ENCODE measurements at places on chromosomes 2 and 18.

DNA sequence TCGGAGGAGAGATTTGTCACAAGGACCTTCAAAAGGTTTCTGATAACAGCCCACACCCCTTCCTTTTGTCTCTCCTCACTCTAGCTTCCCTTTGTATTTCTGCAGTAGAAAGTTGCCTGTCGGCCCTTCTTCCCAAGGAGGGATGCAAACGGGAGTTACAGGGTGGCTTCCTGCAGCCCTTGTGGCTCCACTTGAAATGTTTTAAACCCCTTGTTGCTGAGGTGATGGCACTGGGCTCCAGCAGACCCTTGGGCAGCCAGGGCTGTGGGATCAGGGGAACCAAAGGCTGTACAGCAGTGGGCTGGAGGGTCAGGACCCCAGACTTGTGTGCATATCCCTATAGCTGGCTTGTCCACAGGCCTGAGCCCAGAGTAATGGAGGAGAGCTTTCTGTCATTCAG is 62.1 kb downstream of the COA5 start:
- DNase-seq: no peak

DNA sequence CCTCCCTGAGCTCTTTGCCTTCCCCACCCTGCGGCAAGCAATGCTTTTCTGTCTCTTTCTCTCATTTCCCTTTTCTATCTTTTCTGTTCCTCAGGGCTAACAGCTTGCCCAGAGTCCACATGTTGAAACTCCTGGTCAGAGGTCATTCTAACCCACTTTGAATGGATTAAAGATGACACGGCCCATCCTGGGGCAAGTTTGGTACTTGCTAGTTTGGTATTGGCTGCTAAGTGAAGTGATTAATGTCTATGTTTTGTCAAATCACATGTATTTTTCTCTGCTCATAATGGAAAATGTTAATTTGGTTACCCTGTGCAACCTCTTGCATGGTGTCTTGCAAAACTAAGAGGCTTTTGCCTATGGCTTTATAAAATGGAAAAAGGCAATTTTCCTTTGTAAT is 960.2 kb downstream of the CNTNAP5 start:
- no peak for DNase-seq

GRCh38 chr2:70767699-70768589 is at the start of gene ADD2:
ADD2 (minus strand) TSS chr2:70768200; CDS start chr2:70706408, 61,792 bp downstream.
- no peak for DNase-seq

GRCh38 chr2:174774886-174775285 is 10.6 kb upstream of the CHRNA1 start:
- no peak for DNase-seq

DNA sequence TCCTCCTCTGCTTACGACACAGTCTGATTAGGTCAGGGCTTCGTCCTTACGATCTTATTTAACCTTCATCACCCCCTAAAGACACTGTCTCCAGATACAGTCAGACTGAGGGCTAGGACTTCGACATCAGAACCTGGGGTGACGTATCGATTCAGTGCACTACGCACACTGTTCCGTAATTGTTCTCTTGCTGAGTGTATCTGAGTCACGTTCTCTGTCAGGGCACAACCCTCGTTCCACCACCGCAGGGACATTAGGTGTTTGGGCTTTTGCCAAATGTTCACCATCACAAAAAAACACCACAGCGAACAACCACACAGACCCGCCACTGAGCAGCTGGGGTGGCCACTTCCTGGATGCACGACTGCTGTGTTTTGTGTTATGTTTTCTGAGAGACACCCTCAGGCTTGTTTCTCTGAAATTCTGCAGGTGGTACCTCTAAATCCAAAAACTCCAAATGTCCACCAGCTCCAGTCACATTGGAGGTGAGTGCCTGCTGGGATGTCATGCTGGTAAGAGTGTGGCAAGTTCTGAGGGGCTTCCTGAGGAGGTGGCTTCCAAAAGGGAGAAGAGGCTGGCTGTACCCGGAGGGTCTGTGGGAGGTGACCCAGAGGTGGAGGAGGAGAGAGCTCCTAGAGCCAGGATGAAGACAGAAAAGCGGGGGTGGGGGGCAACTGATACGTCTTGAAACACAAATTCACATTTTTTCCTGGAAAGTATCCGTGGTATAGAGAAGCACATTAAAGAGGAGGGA is 66.6 kb downstream of the ADNP2 start:
- DNase-seq: peak; percentile 81

DNA sequence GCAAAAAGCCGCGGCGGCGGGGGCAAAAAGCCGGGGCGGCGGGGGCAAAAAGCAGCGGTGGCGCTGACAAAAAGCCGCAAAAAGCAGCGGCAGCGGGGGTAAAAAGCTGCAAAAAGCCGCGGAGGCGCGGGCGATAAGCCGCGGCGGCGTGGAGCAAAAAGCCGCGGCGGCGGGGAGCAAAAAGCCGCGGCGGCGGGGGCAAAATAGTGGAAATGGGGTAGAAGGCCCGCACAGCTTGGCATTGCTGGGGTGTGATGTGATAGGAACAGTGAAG is 450.1 kb downstream of the ANKRD30B start:
- no peak for DNase-seq

DNA sequence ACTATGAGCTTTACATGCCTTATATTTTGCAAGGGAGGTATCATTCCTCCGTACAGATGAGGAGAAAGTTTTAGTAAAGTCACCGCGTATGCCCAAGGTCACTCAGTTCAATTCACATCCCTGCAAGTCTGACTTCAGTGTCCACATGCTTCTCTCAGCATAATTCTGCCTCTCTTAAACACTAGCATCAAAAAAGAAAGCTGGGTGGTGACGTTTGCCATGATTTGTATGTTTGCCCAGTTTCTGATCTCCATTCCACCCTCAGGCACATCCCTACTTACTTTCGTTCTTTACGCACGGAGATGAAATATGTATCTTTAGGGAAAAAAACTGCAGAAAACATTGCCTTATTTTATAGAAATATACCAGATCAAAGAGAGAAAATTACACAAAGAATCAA is 129.2 kb upstream of the PTPRM start:
- no peak for DNase-seq

DNA sequence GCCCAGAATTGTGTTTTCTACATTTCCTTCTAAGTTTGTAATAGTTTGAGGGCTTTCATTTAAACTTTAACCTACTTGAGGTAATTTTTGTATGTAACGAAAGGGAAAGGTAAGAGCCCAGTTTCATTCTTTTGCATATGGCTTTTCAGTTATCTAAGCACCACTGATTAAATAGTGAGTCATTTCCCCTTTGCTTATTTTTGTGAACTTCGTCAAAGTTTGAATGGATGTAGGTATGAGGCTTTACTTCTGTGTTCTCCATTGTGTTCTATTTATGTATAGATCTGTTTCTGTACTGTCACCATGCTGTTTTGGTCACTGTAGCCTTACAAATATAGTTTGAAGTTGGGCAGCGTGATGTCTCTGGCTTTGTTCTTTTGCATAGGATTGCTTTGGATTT is 944.8 kb upstream of the CNTNAP5 start:
- no peak for DNase-seq

- no peak for DNase-seq
Observed at GRCh38 chr18:7221424-7222155, 9.3 kb upstream of the LRRC30 start.

- no peak for DNase-seq
Observed at GRCh38 chr2:54407693-54408092, 48.4 kb upstream of the SPTBN1 start.

- no peak for DNase-seq
Observed at GRCh38 chr2:118670276-118670675, 177.2 kb downstream of the EN1 start.

DNA sequence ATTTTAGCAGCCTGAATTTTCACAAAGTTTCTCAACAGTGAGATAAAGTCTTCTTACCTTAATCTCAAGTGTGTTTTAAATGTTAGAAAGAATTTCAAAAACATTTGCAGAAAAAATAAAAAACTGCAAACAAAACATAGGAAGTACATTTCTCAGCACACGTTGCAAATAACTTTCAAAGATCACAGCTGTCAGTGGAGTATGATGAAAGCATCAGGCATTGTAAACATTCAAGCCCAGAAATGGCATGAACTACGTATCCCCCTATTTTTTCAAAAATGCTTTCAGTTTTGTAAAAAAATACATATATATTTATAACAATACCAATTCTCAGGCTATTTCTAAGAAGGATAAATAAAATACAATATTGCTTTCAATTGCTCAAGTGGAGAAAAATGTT is 320.6 kb upstream of the TFPI start:
- no peak for DNase-seq

DNA sequence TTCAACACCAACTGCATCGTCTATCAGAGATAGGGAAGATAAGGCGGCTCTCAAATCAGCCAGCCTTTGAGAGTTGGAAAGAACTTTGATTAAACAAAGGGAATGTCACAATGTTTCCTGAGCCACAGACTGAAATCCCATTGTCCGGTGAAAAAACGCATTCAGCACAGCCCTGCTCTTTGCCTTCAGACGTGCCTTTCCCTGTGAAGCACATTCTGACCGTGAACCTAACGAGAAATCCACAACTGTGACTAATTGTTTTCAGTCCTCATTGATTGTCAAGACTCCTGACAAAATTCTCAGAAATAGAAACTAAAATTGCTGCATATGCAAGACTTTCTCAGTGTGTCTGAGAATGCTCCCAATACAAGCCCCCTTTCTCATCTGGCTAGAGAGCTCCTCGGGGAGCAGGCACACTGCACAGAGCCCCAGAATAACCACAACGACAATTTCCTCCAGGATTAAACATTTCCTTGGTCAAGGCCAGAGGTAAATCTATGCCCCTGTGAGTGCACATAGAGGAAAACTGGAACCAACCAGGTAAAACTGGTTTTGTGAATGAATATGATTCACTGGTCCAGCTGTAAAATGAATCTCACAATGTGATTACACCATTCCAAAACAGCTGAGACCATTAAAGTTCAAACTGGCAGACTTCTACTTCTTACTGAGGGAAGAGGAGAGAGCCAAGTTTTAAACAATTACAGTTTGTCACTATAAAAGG is 561.9 kb upstream of the ID2 start:
- no peak for DNase-seq

DNA sequence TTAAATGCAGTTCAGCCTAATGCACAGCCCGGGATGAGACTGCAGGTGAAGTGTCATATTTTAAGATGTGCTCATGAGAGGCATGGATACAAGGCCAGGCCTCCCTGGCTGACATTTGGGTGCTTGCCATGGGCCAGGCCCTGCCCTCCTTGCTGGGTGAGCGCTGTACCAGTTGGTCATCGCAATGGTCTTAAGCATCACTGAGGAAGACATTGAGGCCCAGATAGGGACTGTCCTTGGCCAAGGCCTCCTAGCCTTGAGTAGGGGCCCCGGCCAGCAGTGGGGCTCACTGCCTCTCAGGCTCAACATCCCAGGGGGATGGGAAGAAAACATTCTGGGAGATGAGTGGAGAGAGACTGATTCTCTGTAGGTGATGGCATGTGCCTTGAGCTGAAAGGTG is 184.3 kb downstream of the SH3RF3 start:
- no peak for DNase-seq

DNA sequence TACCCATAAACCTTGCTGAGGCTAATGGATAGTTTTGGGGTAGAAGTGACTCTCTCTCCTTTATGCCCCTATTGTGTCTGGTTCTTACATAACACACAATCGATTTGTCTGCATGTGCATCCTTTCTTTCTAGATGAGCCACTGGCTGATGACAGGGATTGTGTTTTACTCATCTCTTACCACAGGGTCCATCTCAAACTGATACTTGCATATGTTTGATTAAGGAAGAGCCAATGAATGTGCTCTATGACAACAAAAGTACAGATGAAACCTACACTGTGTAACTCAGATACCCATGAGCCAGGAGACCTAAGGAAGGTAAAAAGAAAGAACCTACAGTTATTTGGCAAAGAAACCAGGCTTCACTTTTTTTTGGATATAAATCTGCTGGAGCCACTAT is 13.2 kb upstream of the BZW1 start:
- no peak for DNase-seq

DNA sequence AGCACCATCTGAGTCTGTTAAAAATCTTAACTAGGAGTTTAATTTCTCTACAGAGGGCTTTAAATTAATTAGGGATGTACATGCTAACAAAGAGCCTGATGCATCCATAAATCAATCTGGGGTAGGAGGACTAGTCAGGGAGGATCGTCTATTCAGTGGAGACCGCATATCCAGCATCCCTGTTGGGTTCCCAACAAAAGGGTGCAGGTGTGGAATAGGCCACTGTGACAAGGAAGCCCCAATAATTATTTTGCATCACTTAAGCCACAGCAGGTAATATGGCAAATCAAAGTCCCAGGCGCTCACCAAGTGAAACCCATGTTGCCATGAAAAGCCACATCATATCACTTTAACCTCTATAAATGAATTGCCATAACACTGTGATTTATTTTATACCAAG is 392.3 kb downstream of the NCKAP5 start:
- DNase-seq: no peak

DNA sequence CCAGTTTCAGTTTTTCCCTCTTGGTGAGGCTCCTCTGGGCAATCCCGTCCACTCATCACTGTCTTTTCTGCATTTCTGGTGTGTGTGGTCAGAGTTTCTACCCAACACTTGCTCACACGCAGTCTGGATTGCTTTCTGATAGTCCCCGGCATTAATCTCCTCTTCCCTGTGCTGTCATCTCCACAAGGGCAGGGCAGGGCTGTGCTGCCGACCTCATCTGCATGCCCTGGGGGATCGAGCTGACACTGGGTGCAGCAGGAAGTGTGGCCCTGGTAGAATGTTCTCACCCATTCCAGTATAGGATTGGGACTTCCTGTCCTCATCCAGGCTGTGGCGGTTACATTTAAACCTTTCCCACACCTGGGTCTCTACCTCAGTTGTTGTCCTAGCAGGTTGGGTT is 80.0 kb upstream of the FAM136A start:
- DNase-seq: no peak

DNA sequence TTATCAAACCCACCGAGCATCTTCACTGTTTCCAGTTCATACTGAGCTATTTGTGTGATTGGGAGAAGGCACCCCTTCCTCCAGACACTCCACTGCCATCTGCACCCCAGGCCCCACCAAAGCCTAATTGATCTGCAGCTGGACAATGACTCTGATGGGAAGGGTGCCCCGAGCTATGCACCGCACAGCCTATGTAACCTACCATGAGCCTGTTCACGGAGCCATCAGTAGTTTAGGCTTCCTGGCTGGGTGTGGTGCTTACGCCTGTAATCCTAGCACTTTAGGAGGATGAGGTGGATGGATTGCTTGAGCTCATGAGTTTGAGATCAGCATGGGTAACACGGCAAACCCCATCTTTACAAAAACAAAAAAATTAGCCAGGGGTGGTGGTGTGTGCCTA is 17.8 kb upstream of the ASAP2 start:
- DNase-seq: no peak

DNA sequence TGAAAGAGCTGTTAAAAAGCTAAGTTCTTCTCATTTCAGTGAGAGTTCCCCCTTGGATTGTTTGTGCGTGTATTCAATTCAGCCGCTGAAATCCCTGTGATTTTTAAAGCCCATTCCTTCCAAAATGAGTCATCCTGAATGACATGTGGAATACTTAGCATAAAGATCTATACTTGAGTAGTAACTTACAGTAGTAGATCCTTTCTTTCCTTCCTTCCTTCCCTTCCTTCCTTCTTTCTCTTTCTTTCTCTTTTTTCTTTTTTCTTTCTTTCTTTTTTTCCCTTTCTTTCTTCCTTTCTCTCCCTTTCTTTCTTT is 18.2 kb upstream of the SOX11 start:
- no peak for DNase-seq

GRCh38 chr2:233287871-233288270 is 19.7 kb upstream of the SAG start:
- DNase-seq: no peak
